Foreskin fibroblast (primary cell): ENCODE measurements at places on chromosomes 5 and 9.

- DNase-seq = no peak
Observed at GRCh38 chr9:33818167-33818846, 1.3 kb downstream of the UBE2R2 start.

- DNase-seq = no peak
Observed at GRCh38 chr9:133579601-133580418, 29.4 kb downstream of the FAM163B start.

- DNase-seq = no peak
Observed at GRCh38 chr5:131214609-131215227, 44.0 kb downstream of the LYRM7 start.

- DNase-seq = no peak
Observed at GRCh38 chr5:59599729-59600128, 293.8 kb downstream of the PDE4D start.

- DNase-seq = no peak
Observed at GRCh38 chr9:82467436-82467835, 478.9 kb downstream of the SPATA31D1 start.

GRCh38 chr5:152262667-152263066 is 142.4 kb downstream of the NMUR2 start:
- DNase-seq = no peak

GRCh38 chr9:92242260-92243136 is 51.0 kb downstream of the IARS1 start:
- peak; percentile 83 for DNase-seq
